ENCODE measurements at places on chromosomes 7 and 10.

- no peak for DNase-seq
These were observed 409.8 kb upstream of the ZMIZ1 start for GRCh38 chr10:78658645-78659597.

- no peak for DNase-seq
These were observed 95.0 kb upstream of the DDC start for GRCh38 chr7:50660040-50660829.

- DNase-seq: no peak
These were observed 35.0 kb downstream of the SH3PXD2A start for GRCh38 chr10:103820101-103821062.

DNA sequence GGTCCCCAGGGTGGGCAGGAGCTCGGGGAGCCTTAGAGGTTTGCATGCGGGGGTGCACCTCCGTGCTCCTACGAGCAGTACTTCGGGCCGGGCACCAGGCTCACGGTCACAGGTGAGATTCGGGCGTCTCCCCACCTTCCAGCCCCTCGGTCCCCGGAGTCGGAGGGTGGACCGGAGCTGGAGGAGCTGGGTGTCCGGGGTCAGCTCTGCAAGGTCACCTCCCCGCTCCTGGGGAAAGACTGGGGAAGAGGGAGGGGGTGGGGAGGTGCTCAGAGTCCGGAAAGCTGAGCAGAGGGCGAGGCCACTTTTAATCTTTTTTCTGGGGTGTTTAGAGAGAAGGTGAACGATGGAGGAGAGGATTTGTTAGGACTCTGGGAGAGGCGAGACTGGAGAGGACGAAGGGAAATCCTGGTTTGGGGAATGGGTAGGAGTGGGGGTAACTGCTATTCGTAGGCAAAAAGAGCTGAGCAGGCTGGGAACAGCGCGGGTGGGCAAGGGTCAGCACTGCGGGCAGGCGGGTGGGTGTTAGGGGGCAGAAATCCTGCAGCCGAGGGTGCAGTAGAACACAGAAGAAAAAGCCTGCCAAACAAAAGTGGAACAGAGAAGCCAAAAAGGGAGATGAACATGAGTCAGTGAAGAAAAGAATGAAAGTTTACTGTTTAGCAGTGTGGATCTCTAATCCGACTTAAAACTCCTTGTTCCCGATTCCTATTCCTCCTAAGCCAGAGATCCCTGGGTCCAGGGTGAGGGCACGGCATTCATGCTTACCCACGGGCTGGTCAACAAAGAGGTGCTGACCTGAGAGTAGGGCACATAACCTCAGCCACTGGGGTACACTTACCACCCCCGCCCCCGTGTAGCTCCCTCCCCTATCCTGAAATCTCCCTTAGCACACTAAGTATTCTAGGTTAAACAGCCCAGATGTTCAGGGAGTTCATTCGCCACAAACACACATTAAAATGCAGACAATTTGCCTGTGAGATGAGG lies 26.9 kb downstream of the PRSS2 start:
- DNase-seq: no peak

- no peak for DNase-seq
These were observed 137.7 kb downstream of the PRPF18 start for GRCh38 chr10:13724484-13724883.

DNA sequence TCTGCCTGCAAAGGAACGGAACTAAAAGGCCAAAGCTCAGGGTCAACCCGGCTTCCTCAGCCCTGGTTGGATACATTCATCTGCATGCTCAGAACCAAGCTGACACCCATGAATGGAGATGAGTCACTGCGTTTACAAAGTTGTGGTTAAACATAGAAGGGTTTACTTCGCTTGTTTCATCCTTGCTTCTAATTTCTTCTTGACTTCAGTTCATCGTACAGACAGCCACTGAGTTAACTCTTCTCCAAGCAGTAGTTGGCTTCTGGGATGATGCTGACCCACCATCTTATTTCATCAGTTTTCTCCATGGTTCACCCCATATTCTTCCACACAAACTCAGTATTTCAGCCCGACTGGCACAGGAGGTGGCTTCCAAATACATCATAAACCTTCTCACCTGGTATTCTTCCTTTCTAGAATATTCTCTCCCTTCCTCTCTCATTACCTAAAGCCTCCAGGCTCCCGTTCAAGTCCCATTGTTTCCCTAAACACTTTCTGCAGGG lies 166.3 kb upstream of the RNF32 start:
- peak; percentile 55 for DNase-seq

- DNase-seq: no peak
These were observed 61.9 kb upstream of the EBF3 start for GRCh38 chr10:130025811-130026485.

GRCh38 chr10:5788969-5789368 lies 24.3 kb downstream of the GDI2 start:
- no peak for DNase-seq

- DNase-seq: no peak
These were observed 404.7 kb upstream of the PODXL start for GRCh38 chr7:131961054-131961680.

DNA sequence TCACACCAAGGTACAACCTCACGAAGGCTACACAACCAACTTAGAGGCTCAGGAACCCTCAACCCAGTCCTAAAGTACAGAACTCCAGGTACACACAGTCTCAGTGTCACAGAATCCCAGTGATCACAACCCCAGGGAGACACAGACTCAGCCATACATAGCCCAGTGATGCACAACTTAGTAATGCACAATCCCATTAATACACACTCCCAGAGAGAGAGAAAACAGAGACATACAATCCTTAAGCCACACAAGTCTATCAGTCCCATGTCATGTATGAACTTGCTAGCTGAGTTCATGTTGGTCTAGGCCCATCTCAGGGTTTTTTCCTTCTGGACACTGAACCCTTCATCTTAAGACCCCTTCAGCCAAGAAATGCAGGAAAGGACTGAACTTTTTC lies 4.6 kb downstream of the KCNIP2 start:
- DNase-seq: no peak

- no peak for DNase-seq
These were observed 1.9 kb downstream of the SAP25 start for GRCh38 chr7:100571829-100572116.

- no peak for DNase-seq
These were observed 279.7 kb downstream of the ADRA2A start for GRCh38 chr10:111356571-111356970.

- DNase-seq: peak; percentile 5
These were observed 45.8 kb downstream of the THSD7A start for GRCh38 chr7:11786186-11786585.

DNA sequence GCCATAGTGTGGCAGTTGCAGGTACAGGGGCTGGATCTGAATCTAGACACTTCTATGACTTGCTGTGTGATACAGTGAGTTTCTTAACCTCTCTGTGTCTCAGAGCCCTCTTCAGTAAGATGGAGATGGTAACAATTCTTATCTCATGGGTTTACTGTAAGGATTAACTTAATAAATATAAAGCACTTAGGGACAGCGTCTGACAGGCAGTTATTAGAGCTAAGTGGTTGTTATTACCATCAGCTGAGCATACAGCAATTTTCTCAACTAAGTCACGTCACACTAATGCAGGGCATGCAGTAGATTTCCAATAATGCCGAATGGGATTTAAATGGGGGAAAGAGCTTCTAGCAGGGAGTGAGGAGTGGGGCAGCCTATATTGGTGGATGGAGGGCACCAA lies 162.6 kb downstream of the SH2D4B start:
- no peak for DNase-seq

- DNase-seq: no peak
These were observed 13.3 kb downstream of the MYO1G start for GRCh38 chr7:44965441-44965903.

DNA sequence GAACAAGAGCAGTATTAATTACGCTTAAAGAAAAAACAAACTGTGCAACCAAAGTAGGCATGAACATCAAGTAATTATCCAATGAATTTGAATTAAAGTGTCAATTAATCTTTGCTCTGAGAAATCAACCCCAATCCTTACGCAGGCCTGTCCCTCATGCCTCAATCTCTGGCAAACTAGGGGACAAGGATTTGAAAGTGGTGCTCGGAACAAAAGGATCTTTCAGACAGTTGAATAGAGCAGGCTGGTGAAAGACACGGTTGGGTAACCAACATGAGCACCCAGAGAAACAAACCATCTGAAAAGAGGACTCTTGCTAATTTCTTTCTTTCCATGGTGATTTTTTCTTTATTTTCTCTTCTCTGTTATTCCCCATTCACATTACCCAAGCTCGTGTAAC lies 203.5 kb upstream of the PHF14 start:
- DNase-seq: no peak

GRCh38 chr10:60044242-60044641 lies 137.9 kb upstream of the CCDC6 start:
- no peak for DNase-seq

DNA sequence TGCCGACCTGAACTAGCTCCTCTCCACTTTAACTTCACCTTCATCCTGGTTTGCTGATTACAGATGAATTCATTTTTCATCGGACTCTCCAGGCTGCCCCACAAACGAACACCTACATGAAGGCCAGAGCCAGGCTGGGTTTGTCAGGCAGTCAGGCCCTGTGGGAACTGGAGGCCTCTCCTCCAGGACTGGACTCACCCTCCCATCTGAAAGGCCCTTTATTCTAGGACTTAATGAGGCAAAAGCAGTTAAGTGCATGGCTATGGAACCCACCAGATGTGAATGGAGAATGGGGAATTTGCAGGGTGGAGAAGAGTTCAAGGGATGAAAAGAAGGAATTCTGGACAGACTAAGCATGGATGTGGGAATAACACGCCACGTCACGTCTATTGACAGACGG lies 170.8 kb downstream of the ARHGAP12 start:
- no peak for DNase-seq

DNA sequence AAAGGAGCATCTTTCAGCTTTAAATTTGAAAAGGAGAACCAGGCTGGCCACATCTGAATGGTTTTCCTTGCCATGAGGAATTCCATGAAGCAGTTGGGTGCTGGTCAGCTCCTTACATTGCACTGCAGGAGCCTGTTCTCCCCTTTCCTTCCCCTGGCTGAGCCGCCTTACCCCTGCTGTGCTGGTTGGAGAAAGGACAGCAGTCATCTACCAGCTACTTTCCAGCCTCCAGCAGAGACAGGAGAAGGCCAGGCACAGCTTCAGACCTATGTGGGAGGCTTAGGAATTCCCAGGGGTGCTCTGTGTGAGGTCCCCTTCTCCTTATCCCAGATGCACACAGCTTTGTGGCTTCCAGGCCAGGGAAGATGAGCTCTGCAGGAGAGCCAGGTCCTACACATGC lies 4.7 kb downstream of the C10orf71 start:
- DNase-seq: no peak

DNA sequence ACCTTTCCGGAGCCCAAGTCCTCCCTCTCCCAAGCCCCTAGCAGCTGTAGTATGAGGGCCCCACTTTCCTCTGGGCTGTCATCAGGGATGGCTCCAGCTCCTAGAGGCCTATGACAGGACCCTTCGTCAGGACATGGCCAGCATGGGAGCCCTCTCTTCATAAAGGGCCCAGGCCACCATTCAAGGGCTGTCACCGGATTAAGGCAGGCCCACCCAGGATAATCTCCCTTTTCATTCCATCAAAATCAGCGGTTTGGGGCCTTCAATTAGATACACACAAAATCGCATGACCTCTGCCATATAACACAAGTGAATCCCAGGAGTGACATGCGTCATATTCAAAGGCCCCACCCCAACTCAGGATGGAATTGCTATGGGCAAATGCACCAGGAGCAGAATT lies 12.2 kb upstream of the GDF10 start:
- no peak for DNase-seq

- no peak for DNase-seq
These were observed 8.4 kb downstream of the MRPL43 start for GRCh38 chr10:100978901-100979195.

Measured in HT-29 (cell line).